Stimulated activated memory B cell treated with anti-CD40 and anti-IgM and Interleukin-4, amounts not matched to agents 10 μg/mL and 1 μg/mL and 100 μg/mL, for 72 hours (primary cell): ENCODE measurements at places on chromosomes 11 and 22.

GRCh38 chr11:118629761-118630661 is 22.6 kb downstream of the PHLDB1 start:
- ATAC-seq: no peak

DNA sequence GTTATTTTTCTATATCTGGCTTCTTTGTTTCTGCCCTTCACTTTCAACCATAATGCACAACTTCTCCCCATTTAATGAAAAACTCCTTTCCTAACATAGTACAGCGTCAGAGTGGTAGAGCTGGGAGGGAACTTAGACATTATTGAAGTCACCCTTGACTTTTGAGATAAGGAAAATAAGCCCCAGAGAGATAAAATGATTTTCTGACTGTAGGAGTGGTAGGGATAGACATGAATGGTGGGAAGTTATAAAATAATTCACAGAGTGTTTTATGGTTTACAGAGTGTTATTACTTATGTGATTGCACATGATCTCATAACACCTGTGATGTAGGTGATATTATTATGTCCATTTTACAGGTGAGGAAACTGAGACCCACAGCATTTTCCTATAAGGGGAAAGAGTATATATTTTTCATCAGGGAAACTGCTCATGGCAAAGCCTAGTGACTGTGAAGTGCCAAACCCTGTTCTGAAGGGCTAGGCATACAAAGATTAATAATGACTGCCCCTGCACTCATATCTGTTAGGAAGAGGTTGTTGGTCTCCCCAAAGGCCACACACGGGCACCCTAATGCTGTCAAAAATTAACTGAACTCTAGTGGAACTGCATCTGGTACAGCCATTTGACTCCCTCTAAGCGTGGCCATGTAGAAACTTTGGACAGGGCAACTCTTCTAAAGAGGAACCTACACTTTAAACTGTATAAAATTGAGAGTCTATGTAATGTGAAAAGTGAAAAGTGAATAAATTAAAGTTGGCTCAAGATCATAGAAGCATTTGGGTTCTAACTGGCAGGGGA is 61.1 kb upstream of the PICALM start:
- ATAC-seq: peak; percentile 57

DNA sequence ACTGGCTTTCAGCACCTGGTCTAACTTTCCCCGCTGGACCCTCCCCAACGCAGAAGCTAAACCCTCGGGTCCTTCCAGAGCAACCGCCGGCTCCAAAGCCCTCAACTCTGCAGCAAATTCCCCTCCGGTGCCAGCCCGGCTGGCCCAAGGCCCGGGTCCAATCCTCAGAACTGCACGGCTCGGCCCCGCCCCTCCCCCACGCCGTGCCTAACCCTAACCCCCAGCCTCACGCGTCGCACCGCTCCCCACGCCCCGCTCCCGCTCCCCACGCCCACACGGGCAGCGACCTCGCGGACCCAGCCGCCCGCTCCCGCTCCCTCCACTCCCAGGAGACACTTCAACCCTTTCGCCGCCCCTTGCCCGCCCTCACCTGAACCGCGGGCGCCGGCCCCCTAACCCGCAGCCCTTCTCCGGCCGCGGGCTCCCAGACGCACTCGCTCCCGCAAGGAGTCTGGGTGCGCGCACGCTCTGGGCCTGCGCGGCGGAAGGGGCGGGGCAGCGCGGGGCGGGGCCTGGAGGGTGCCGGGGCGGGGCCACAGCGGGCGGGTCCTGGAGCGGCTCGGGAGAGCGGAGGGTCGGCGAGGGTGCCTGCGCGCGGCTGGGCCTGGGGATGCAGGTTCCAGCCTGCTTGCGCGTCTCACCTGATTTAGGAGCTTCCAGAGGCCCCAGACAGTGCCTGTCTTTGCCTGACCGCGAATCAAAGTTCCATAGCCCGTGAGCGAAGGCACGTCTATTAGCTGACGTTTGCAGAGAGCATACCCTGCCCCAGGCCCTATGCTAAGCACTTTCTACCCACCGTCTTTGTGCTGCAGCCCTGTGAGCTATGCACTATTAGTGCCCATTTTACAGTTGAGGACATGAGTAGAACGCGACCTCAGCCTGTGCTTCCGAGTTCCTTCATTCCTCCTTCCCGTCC is at the start of gene NFRKB:
Gene NFRKB, minus strand, starts transcription at position 453 of the 916 bp plus-strand sequence. CDS start 2,729 bp downstream, outside the sequence.
- peak; percentile 99 for ATAC-seq

DNA sequence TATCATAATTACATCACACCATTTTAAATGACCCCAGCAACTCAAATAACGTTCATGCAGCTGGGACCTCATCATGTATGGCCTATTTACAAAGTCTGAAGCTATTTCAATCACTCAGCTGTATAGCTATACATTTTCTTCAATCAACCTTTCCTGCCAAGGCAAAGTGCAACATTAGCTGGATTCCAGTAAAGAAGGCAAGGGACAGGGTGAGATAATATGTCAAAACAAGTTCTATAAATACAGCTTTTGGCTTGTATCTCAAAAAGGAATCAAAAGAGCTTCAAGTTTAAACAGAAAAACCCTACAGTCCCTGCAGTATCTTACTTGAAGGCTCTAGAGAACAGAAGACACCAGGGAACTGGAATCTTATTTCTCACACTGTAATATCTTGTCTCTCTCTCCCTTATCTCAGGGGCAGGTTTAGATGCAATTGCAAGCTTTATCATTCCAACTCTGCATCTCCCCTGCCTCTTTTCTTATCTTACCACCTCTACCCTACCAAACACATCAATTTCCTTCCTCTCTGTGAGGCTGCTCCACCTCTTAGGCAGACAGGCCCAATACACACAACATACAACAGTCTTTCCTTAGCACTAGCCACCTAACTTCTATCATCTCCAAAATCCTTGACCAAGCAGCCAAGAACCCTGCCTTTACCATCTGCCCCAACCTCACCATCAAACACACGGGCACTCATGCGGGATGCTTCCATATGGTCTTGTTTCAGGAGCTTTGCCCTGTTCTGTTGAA is 34.5 kb downstream of the CELF1 start:
- ATAC-seq: no peak

DNA sequence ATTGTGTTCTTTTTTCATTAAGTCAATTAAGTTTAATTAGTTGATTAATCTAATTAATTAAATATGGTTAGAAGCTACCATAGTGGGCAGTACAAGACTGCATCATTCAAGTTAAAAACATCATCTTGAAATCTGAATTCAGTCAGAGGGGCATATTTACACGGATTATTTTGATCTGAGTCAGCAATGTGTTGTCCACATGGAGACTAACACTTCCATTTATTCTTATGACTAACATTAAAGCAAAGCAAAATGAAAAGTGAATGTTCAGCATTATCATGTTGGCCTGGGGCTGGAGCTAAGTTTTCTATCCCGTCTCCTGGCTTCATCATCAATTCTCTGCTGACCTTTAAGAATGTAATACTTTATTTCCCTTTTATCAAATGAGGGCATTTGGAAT is 17.3 kb downstream of the FLI1 start:
- ATAC-seq: no peak

DNA sequence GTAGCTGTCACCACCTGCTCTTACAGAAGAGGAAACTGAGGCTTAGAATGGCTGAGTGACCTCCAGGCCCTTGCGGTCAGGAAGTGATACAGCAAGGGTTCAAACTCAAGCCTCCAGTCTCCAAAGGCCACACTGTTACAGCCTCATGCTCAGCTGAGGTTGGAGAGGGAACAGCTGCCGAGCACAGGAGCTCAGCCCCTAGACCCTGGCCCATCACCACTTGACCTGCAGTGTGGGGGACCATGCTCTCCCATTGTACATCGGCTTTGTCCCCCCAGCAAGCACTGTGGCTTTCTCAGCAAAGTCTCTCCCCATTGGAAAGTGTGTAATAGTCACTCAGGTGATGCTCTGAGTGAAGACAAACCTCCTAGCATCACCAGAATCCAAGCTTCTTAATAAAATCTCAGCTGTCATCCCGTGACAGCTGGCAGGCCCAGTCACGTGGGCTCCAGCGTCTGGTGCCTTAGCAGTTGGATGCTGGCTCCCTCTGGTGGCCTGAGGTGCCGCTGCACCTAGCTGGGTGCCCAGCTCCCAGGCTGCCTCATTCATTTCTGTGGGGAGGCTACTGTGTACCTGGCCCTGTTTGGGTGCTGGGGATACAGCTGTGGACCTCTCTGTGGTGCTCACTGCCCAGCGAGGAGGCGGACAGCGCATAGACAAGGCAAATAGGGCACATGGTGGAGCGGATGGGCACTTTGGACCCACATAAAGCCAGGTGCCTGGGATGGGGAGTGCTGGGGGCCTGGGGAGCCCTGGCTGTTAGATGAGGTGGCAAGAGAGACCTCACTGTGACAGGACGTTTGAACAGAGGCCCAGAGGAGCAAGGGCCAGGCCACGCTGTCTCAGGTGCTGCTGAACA is 19.1 kb upstream of the MYRF start:
- ATAC-seq: peak; percentile 80

DNA sequence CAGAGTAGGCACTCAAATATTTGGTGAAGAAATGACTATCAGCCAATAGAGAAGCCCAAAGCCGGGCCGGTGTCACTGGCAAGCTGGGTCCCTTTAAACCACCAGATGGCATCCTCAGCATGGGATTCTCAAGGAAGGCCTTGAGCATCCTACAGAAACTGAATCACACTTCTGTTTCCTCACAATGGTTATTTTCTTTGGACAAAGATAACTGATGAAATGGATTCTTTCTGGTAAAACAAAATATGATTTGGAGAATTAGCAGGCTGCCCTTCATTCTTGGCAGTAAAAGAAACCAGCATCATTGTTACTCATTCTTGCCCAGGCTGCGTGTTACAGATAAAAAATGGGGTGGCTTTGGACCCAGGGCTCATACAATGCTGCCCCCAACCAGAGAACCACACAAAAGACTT is 30.3 kb upstream of the ASPHD2 start:
- peak; percentile 84 for ATAC-seq

GRCh38 chr11:122197066-122197987 is 81.3 kb upstream of the BLID start:
- no peak for ATAC-seq

DNA sequence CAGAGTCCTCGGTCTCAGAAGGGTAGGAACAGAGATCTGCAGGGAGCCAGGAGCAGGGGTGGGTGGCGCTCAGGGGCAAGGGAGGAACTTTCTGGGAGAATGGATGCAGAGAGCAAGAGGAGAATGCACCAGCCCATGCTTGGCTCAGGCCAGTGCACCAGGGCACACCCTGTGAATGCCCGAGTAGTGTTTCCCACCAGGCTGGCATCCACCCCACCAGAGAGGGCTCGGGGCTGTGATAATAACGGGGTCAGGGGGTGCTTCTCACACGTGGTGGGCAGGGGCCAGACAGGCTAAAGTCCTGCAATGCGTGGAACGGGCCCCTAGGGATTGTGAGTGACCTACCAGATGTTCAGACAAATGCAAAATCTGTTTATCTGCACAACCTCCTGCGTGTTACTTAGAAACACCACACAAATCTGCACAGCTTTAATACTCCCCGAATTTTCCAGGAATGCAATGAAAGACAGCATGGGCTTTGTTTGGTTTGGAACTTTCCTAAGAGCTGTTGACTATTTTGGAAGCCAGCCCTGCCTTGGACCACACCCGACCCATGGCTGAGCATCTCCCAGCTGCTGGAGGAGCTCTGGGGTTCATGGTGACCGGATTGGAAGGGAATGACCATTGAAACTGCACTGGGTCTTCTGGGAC is 368.3 kb downstream of the SHANK2 start:
- peak; percentile 9 for ATAC-seq

GRCh38 chr11:110272919-110273318 is 23.5 kb downstream of the RDX start:
- no peak for ATAC-seq

- ATAC-seq: no peak
Observed at GRCh38 chr22:34950489-34950888, 115.5 kb upstream of the ISX start.
